ENCODE measurements at places on chromosomes 4 and X.

- no peak for DNase-seq
These were observed 81.2 kb downstream of the SPRY1 start for GRCh38 chr4:123477711-123478209.

DNA sequence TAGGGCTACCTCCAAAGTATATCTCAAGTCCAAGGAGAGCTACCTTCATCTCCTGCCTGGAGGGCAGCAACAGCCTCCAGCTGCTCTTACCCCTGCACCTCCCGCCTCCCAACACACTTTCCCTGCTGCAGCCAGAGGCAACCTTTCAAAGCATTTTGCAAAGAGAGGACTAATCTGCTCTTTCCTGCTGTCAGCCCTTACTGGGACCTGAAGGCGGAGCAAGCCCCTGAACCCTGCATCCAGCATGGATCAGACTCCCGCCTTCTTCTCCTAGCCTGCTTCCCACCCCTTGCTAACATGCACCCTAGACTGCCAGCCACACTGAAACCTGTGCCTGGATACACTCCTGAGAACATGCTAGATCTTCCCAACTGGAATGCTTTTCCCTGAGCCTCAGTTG is 37.7 kb upstream of the VMA21 start:
- no peak for DNase-seq

DNA sequence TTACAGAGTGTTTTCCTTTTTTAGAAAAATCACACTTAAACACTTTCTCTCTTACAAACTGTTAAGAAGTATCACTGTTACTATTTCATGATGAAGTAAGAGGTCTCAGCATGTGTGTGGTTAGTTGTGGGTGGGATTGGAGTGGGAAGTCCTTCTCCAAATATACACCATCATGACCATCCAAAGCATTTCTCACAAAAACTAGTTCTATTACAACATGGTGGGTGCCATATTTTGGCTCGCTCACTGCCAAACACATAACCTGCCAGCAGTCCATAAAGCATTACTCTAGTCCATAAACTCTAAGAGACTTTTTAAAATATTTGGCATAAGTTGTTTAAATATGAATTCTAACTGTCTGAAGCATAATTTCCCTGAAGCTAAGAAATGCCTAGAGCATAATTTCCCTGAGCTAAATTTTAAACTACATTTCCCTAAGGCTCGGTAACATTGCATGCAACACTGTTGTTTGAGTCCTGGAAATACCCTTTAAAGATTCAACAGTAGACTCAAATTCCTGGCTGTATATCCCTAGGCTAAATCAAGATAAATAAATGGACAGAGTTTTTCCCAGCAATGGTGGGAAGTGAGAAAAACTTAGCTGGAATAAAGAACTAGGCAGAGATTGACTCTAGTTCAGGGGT is 415.0 kb upstream of the INTU start:
- DNase-seq = no peak

DNA sequence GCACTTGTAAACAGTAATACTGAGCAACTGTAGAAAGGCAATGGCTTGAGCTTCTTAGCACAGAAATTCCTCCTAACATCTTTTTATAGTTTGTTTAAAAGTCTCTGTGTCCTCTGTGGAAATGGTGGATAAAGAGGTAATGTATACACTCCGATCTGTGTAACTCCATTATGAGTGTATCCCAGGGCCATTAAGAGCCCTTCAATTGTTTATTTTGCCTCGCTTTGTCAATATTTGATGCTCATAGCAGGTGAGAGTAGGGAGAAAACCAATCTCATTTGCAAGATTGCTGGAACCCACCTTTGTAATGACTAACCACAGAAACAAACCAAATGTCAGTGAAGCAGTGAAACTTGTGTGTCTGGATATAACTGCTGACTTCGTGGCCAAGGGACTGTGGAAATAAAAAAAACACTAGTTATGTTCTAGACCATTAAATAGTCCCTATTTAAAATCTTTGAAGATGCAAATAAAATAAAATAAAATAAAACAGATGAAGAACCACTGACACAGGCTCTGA is 598.2 kb upstream of the BOD1L1 start:
- DNase-seq = no peak

- no peak for DNase-seq
These were observed 24.0 kb downstream of the IGFBP7 start for GRCh38 chr4:57086031-57086723.

- DNase-seq = no peak
These were observed 35.3 kb upstream of the GPR78 start for GRCh38 chr4:8544741-8545438.

DNA sequence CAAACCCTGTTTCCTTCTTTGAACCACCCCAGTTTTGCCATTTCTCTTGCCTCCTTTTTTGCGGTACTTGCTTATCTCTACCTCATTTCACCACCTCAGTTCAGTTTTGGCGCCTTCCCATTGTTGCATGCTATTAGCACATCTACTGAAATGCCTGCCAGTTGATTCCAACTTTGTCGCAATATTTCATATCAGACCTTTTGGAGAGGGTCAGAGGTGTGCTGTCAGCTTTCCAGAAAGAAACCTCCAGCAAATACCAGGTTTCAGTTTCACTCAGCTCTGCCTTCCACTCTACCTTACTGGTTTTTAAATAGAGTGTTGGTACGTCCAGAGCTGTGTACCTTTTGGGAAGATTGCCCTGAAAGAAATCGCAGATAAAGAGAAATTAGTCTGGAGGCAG is 91.9 kb upstream of the CPEB2 start:
- DNase-seq = no peak

GRCh38 chr4:24965627-24966026 is 52.8 kb upstream of the CCDC149 start:
- peak; percentile 4 for DNase-seq

GRCh38 chr4:159483782-159484741 is 381.2 kb downstream of the RAPGEF2 start:
- no peak for DNase-seq

GRCh38 chr4:147546349-147546748 is 65.5 kb downstream of the EDNRA start:
- DNase-seq = no peak
